Karpas-422 (cell line): ENCODE measurements at places on chromosomes 12 and 14.
A peak's percentile ranks its signal among the peaks of the same experiment; 100 is the strongest.

DNA sequence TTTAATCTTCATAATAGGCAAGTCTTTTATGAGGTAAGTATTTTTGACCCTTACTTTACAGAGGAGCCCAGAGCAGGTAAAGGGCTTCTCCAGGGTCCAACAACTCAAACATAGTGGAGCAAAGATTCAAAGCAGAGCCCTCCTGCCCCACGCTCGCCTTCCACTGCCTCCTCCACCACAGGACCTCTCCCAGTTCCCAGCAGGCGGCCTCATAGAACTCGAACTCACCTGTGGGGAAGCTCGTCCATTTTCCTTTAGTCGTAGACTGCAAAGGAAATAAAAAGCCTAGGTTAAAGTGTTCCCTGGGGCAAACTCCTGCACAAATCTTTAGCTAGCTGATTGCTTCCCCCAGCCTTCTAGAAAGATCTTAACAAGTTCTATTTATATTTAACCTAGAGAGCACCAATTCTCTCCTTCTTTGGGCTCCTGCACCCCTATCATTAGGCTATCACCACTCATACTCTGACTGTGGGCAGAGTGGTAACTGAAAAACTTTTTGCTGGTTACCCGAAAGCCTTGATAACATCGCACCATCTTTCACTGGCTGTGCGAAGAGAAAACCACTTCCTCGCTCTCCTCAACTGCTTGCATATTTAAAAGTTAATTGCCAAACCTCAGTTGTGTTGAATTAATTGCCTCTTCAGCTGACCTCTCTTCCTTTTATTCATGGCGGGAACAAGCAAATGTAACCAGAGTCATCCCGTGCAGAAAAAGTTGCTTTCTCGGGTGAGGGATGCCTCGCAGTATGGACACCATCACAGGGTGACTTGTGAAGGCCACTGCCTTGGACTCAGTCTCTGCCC lies 299.6 kb downstream of the DPF3 start:
- DNase-seq = no peak

DNA sequence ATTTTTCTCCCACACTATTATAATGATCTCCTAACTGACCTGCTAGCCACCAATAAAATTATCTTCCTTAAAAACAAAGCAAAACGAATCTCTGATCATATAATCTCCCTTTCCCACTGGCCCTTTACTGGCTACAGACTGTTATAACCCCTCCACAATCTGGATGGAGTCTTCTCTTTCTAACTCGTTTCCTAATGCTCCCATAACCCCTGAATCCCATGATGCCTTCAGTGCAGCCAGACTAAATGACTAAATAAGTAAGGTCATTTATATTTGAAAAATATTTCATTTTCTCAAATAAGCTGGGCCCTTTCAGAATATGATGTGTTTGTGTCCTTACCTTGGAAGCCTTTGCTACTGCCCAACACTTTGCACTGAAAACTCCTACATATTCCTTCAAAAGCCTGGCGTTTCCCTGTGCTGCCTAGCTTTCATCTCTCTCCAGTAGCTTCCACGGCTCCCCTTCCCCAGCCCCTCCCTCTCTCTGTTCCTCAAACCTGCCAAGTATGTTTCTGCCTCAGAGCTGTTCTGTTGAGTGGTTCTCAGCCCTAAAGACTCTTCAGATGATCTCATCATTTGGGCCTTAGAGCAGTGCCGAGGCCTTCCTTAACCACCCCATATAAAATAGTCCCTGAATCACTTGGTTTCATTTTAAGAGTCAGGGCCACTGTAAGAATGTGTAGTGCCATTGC lies 91.7 kb downstream of the MYRFL start:
- DNase-seq = no peak

- DNase-seq = no peak
These were observed 272.0 kb upstream of the SFSWAP start for GRCh38 chr12:131438881-131439280.

DNA sequence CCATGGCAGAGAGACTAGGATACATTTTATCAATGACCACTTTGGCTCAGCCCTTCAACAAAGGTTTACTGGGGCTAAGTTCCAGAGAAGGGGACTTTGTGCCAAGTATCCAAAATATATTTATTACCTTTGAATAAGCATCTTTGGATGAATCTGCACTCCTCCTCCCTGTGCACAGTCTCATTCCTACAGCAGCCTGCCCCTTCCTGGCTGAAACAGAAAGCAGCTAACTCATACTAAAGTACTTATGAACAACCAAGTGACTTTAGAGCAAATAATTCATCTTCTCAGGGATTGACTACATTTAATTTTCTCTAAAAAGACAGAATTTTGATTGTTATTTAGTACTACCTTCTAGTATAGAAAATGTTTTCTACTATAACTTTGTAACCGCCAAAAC lies 47.8 kb upstream of the ETV6 start:
- DNase-seq = no peak

DNA sequence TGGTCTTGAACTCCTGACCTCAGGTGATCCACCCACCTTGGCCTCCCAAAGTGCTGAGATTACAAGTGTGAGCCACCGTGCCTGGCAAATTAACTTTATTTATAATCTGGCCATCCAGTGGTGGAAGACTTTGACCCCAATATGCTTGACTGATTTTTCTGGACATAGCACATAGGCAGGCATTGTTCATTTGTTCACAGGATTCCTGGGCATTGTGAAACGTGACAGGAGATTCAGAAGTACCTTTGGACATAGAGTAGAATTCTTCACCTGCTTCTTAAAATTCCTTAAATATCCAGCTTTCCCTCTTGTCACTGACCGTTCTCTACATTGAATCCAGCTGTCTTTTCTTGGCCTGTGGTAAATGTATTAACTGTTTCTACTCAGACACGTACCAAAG lies 103.1 kb downstream of the SCN8A start:
- DNase-seq = no peak

- peak; percentile 89 for DNase-seq
These were observed 33.4 kb upstream of the RNASE3 start for GRCh38 chr14:20857630-20858261.

DNA sequence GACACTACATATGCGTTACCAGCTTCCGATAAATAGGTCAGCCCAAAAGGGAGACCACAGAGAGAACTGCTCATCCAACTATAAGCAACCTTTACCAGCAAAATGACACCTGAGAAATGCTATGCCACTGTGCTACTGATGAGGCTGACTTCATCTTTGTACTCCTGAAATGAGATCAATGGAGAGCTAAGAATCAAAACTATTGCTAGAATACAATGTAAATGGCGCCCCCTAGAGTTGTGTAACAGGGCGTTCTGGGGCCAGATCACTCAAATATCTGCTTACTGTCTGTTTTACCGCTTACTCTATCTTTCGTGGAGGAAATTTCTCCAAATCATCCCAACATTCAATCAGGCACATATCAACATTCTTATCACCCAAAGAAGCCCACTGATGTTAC lies 4.6 kb downstream of the ZNF384 start:
- peak; percentile 81 for DNase-seq

DNA sequence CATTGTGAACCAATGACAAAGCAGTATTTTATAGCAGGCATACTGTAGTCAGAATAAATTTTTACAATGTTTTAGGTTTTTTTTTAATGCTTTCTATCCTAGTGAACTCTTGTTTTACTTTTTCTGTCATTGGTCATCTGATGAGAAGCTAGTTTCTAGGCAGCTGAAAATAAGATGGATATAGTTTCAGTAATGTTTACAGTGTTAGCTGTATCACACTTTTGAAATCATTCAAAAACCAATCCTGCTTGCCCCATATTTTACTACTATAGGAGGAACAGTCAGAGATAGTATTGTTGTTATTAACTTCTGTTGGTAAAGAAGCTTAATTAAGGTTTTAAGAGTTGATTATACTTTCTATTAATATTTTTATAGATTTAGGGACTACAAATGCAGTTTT lies 24.5 kb downstream of the USP15 start:
- DNase-seq = no peak

DNA sequence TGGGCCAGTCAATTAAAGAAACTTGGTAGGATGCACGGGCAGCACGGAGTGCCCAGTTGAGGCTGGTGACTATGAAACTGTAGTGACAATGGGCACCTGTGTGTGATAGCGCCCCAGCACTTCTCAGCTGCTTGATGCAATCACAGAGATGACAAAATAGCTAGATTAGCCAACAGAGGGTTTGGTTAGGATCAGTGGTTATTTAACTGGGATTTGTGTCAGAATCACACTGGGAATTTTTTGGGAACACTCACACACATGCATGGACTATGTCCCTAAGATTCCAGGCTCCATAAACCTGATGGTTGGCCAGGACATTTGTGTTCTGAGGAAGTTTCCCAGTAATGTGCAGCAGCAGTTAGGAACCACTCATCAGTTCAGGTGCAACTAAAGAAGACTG lies 51.2 kb upstream of the DAAM1 start:
- no peak for DNase-seq

GRCh38 chr12:124938587-124938986 lies 24.1 kb upstream of the UBC start:
- peak; percentile 54 for DNase-seq

DNA sequence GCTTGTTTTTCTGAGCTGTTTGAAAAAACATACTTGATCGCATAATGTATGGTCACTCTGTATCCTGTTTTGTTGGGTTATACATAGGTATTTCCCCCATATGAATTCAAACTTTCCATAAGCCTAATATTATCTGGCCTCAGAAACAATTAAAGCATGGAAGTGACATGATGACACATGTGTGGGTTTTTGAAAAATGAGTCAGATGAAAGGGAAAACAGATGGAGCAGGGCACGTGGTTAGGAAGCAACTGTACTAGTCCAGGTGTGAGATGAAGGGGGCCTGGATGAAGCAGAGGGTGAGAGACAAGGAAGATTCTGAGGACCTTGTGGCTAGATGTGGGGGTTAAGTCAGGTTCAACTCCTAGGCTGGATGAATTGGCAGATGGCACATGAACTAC lies 92.7 kb upstream of the DNM1L start:
- DNase-seq = no peak

GRCh38 chr12:8871068-8871467 lies 43.2 kb upstream of the PHC1 start:
- DNase-seq = no peak

DNA sequence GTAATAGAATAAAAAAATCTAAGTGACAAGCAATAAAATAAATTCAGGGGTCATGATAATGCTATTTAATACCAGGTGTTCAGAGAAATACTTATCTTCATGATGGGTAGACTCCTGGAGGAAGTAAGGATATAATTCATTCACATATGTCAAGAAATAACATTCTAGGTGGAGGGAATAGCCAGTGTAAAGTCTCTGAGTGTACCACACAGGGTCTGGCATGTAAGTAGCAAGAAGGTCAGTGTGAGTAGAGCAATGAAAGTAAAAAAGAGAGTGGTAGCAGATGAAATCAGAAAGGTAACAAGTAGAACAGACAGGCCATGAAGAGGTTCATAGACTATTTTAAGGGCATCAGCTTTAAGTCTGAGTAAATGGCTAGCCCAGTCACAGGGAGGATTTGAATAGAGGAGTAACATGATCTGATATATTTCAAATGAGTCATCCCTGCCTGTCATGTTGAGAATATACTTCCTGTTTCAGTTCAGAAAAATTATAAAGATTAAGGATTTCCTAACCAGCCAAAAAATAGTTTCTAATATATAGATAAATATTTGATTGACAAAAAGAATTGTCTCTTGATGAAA lies 519.9 kb downstream of the C12orf50 start:
- peak; percentile 85 for DNase-seq

- no peak for DNase-seq
These were observed 15.1 kb upstream of the SLC25A3 start for GRCh38 chr12:98578392-98578791.

- no peak for DNase-seq
These were observed 158.3 kb upstream of the BMP4 start for GRCh38 chr14:54114941-54115340.

DNA sequence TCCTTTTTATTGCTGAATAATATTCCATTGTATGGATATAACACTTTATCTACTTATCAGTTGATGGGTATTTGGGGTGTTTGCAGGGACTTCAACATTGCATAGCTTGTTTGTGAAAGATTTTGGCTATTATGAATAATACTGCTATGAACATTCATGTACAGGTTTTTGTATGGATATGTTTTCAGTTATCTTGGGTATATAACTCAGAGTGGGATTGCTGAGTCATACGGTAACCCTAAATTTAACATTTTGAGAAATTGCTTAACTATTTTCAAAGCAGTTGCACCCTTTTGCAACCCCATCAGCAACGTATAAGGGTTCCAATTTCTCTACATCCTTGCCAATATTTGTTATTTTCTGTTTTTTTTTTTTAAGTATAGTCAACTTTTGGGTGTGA lies 27.3 kb upstream of the HELB start:
- no peak for DNase-seq

GRCh38 chr12:113949321-113950305 lies 16.5 kb downstream of the RBM19 start:
- DNase-seq = no peak

GRCh38 chr12:102883204-102883799 lies 33.7 kb downstream of the PAH start:
- DNase-seq = peak; percentile 69

- no peak for DNase-seq
These were observed 14.3 kb downstream of the SLC17A8 start for GRCh38 chr12:100371146-100371545.

GRCh38 chr14:50678163-50678562 lies 10.1 kb upstream of the SAV1 start:
- DNase-seq = no peak

GRCh38 chr12:8648576-8649205 lies 13.9 kb downstream of the MFAP5 start:
- no peak for DNase-seq

DNA sequence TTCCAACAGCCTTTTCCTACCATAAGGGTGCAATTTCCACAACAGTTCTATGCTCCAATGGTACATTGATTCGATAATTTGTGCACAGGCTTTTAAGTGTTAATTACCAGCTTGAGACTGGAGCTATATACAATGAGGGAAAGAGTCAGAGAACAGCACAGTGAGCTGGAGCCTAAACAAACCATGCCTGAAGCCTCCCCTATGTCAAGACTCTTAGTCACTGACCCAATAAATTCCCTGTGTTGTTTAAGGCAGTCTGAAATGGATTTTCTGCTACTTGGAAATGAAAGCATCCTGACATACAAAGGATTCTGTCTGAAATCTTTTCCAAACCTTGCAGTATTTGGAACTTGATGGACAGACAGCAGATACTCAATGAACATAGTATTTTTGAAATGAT lies 149.0 kb downstream of the EFCAB11 start:
- no peak for DNase-seq

GRCh38 chr12:97756066-97756666 lies 293.6 kb downstream of the RMST start:
- no peak for DNase-seq
